Left lung (tissue), 14 donors: ENCODE measurements at places on chromosomes 2 and 18. TPM values are rescaled to one million over a fixed set of nuclear protein-coding genes. Genes with fewer than 3 reads are reported as not detected.

The ELOA2 gene
- total RNA-seq: not detected

The ARHGAP28 gene
- 16.6 TPM for total RNA-seq

The BOLL gene
- not detected for total RNA-seq

The OTOS gene
- total RNA-seq: not detected

The EN1 gene
- total RNA-seq: not detected

The GREB1 gene
- total RNA-seq: 1.6 TPM

The DNAJC5G gene
- total RNA-seq: not detected

The AOX1 gene
- total RNA-seq: 32.4 TPM

The MYO5B gene
- 23.8 TPM for total RNA-seq

The COL6A3 gene
- 868 TPM for total RNA-seq

The MAP3K2 gene
- total RNA-seq: 84.9 TPM

The EDAR gene
- total RNA-seq: 0.47 TPM

The GPBAR1 gene
- total RNA-seq: 1.7 TPM

The TIA1 gene
- total RNA-seq: 120 TPM

The MOGAT1 gene
- 0.26 TPM for total RNA-seq

The C2orf66 gene
- 0.16 TPM for total RNA-seq

The CYTIP gene
- 25.1 TPM for total RNA-seq

The PROC gene
- 0.50 TPM for total RNA-seq

The UGT1A4 gene
- not detected for total RNA-seq

The CFAP65 gene
- total RNA-seq: 4.3 TPM

The MC2R gene
- not detected for total RNA-seq

The CHAC2 gene
- 9.6 TPM for total RNA-seq
